ENCODE measurements at places on chromosomes 7 and 10. TPM values are rescaled to one million over a fixed set of nuclear protein-coding genes. Genes with fewer than 3 reads are reported as not detected.

GRCh38 chr10:79131836-79132631, 63.3 kb downstream of the ZMIZ1 start:
- no peak for DNase-seq

- DNase-seq: no peak
Measured at GRCh38 chr10:69718951-69719350, 82.8 kb upstream of the COL13A1 start.

- no peak for DNase-seq
Measured at GRCh38 chr7:122412883-122413282, 108.3 kb upstream of the FEZF1 start.

GRCh38 chr7:36391436-36392198, 2.0 kb downstream of the ANLN start:
- DNase-seq: no peak

DNA sequence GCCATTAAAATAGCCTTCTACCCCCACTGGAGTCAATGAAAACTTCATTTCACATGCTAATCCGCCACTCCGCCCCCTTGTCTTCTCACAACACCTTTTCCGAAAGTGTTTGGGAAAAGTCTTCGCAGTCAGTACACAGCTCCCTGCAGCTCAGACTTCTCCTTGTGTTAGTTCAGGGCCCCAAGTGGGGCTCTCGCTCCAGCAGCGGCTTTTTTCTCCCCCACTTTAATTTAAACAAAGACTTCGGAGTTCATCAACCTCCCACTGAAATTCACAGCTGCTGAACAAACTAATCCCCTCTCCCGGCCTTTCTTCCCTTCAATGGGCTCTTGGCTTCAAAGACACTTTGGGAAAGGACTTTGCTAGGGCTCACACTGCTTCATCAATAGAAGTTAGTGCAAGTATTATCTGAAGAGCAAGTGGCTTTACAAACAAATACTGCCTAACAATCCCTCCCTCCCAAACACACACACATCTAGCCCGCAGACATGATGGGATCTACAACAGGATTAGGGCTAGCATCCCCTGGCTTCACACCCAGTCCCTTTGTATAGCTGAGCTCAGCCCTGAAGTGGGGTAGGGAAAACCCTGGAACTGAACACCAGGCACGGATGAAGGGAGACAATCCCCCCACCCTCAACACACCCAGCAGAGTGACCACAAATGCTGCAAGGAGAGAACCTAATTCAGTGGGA, 23.1 kb downstream of the WNT8B start:
- DNase-seq: no peak

- DNase-seq: no peak
Measured at GRCh38 chr10:122642726-122643605, 56.7 kb downstream of the C10orf120 start.

- no peak for DNase-seq
Measured at GRCh38 chr7:137146012-137146455, 197.5 kb downstream of the PTN start.

GRCh38 chr7:81267508-81267907, 348.7 kb upstream of the SEMA3C start:
- DNase-seq: no peak

- no peak for DNase-seq
Measured at GRCh38 chr7:87328281-87328680, 17.2 kb upstream of the CROT start.

- no peak for DNase-seq
Measured at GRCh38 chr7:23184709-23185359, 3.0 kb downstream of the NUP42 start.

DNA sequence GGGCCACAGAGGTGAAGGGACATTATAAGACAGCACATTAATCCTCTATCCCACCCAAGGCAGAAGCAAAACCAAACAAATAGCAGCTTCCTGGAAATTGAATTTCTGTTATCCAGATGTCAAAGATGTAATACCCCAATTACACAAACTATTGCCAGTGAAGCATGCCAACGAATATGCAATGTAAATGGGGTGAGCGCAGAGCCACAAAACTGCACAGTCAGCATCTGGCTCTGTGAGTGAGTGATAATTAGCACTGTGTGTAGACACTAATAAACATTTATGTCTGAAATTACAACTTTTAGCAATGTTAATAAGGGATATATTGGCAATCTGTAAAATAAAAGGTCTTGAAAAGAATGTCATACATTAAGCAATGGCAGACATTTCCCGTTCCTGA, 3.2 kb downstream of the BEND7 start:
- no peak for DNase-seq

Gene BUB3
- total RNA-seq: 141 TPM

Gene SPDYE2B
- not detected for total RNA-seq

Gene TMEM236
- 0.09 TPM for total RNA-seq

Gene SVOPL
- not detected for total RNA-seq

Gene HOXA9
- total RNA-seq: not detected

Gene PRKCQ
- 0.11 TPM for total RNA-seq

Gene HIBADH
- 10.0 TPM for total RNA-seq

Data from activated B cell treated with CpG ODN at 0.5 μM for 24 hours (primary cell).